ENCODE measurements at places on chromosomes 5 and 9.

DNA sequence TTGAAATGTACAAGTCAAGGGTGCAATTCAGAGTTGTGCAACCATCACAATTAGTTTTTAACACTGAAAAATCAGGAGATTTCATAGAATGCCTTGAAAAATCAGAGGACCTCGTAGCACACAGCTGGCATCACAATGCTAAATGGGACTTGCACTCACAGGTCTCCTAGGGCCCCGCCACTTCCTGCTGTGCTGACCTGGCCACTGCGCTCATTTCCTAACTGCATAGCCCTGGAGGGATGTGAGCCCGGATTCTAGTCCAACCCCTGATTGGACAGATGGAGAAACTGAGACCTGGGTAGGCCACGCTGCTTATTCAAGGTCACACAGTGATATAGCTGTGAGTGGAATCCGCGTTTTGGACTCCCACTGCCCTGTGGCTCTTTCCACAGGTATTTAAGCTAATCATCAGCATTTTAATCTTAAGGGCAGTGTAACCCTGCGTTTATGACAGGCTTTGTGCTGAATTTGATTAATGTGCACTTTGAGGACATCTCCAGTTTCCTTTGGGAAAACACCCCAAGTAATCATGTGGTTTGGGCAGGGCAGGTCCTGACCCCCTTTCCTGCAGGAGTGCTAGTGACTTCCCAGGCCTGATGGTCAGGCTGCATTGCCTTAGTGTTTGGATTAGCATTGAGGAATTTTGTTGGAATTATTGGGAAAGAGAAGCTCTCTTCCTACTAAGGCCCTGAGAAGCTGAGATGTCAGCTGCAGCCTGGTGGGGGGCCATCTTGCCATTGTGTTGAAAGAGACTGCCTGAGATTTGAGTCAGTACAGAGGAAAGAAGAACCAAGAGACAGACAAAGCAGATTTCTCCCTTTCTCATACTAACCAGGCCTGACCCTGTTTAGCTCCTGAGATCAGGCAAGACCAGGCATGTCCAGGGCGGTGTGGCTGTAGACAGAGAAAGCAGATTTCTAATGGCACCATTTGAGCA, 36.2 kb downstream of the STC2 start:
- no peak for DNase-seq

DNA sequence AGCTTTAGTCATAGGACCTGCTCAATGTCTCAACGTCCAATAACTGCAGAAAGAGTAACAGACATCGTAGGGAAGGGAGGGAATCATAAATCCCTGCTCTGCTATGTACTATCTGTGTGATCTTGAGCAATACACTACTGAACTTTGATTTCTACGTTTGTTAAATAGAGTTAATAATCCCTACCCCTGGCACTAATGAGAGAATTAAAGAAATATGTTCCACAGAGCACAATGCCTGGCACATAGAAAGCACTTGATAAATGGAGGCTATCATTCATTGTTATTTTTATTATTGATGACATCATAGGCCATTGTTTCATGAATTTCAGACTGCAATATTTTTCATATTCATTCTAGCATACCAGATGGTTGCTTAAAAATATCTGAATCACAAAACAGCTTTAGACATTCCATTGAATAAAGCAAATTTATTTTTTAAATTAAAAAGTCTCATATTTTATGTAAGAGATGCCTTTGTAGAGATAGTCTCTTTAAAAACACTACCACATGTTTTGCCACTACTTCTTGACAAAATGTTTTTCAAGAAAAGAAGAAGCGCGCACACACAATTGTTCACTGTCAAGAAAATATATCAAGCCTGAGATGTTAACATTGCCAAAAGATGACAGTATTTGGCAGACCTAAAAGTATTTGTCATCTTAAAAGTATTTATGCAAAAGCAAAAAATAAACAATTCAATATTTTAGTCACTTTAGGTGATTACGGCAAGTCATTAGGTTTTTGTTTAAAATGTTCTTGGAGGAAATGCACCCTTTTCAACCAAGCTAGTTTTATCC, 108.5 kb downstream of the EBF1 start:
- no peak for DNase-seq

- no peak for DNase-seq
Observed at GRCh38 chr5:11075035-11075805, 314.2 kb upstream of the DAP start.

DNA sequence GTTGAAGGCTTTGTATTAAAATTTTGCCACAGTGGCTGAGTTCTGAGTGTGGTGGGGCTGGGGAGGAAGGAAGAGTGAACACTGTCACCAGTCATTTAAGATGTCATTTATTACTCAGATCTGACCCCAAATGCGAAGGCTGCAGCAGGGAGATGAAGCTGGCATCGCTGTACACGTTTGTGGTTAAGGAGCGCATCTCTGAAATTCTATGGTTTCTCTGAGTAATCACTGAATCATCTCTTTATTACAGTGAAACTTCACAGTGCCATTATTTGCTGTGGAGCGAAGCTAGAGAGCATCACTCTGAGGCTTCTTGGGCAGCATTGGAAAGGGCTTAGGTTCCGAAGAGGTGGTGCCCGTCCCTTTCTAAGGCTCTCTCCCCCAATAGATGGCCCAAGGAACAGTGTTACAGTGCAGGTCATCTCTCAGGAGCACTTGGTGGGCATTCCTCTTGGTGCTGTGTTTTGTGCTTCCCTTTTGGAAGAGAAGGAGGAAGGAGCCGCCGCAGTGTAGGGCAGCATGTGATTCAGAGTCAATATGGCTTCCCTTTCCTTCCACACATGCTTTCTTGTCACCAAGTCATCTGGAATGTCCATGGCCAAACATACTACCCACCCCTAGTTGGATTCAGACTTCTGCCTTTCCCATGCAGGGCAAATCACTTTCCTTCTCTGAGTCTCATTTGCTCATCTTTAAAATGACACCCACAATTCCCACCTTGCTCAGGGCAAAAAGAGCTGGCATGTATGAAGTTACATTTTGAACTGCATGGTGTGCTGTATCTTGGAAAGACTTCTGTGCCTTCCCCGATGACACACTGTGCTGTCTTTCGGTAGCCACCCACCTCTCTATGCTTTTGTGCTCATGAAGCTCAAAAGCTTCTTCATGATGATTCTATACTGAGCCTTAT, 9.3 kb upstream of the TEX48 start:
- DNase-seq, result no peak

- no peak for DNase-seq
Observed at GRCh38 chr9:4382722-4383317, 83.0 kb upstream of the GLIS3 start.

- DNase-seq, result no peak
Observed at GRCh38 chr9:116504081-116504480, 183.0 kb upstream of the TRIM32 start.

- DNase-seq, result no peak
Observed at GRCh38 chr9:5510989-5511388, 658 bp downstream of the PDCD1LG2 start.

- no peak for DNase-seq
Observed at GRCh38 chr9:112546149-112547012, 59.8 kb downstream of the KIAA1958 start.

DNA sequence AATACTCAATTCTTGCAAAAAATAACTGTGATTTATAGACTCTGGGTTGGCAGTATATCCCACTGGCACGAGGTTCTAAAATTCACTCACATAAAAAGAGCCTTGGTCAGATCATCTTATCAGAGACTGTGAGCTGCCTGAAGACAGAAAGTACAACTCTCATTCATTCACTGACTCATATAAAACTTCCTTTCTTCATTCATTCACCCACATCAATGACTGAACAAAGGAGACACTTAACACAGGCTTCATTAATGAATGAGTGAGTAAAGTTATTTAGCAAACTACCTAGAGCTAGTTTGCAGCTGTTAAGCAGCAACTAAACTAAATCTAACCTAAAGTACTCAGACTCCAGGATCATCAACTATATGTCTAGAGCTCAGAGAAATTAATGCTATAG, 214.7 kb downstream of the DENND1A start:
- DNase-seq, result no peak

DNA sequence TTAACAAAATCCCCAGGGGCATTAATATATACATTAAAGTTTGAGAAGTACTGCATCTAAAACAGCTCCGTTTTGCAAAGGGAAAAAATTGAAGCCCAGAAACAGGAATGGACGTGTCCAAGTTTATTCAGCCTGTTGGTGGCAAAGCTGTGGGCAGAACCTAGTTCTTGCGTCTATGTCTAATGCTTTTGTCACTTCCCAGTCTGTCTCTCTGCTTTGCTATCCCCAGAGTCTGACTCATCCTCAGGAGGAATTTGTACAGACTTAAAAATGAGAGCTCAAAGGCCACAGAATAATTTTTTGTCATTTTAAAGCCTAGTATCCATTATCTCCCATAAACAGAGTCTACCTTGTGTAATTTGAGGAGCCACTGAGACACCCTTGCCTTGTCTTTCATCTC, 330.9 kb upstream of the GRIA1 start:
- DNase-seq, result no peak

GRCh38 chr5:98891591-98891990, 37.2 kb downstream of the CHD1 start:
- DNase-seq, result no peak

- DNase-seq, result no peak
Observed at GRCh38 chr9:82989929-82990328, 73.0 kb downstream of the RASEF start.

GRCh38 chr5:116564756-116565490, 9.7 kb downstream of the SEMA6A start:
- no peak for DNase-seq

DNA sequence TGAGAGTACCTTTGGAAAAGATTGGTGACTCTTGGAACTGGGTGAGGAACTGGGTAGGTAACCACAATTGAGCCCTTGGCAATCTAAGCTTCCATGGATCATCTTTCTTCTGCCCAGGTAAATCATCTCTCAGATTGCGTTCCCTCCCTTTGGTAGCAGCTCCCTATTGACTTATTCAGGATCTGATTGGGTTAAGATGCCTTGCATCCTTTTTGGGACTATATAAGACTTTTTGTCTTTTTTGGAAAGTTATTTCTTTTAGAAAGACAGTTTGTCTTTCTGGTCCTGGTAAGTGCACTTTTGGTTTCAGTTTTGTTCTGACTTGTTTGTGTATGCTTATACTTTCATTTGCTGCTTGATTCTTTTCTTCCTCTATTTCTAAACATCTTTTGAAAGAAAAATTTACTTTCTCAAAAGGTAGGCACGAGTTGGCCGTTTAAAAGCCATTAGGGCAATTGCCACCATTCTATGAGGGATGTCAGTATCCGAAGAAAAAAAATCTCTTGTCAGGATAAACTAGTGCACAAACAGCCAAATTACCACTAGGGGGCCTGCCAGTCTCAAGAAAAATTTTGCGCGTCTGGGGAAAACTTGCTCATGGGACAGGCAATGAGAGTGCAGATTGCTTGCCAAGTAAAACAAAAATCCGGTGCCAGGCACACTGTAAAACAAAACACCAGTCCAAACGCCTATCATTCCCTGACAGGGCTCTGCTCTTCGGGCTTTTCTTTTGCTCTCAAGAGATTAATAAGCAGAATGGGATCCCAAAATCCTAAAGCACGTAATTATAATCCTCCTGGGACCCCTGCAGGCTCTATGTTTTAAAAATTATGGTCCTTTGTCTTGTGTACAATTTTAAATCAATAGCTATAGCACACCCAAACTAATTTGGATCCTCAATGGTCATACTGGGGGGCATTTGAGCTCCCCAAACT, 12.8 kb downstream of the OR1J1 start:
- peak; percentile 90 for DNase-seq

GRCh38 chr5:2466966-2467365, 284.5 kb downstream of the IRX2 start:
- no peak for DNase-seq

DNA sequence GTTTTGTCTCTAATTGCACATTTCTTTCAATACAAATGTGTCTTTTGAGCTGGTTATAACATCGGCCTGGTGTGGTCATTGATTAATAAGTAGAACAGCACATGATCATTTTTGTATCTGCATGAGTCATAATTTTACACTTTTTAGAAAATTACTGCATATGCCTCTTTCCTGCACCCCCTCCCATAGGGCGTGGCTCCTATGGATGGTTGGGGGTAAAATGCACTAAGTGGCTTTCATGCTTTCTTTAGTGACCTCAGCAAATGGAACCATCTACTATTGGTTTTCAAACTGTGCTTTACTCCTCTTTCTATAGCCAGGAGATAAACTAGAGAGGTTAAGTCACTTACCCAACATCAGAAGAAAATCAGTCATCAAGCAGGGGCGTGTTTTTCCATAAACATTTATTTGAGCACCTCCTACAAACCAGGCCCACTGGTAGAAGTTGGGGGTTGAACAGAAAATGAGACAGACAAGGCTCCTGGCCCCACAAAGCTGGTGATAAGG, 3.8 kb downstream of the ANXA6 start:
- DNase-seq, result no peak

- DNase-seq, result peak; percentile 82
Observed at GRCh38 chr5:77935506-77936364, 159.6 kb upstream of the TBCA start.

- no peak for DNase-seq
Observed at GRCh38 chr9:124035001-124035650, 23.6 kb downstream of the LHX2 start.

DNA sequence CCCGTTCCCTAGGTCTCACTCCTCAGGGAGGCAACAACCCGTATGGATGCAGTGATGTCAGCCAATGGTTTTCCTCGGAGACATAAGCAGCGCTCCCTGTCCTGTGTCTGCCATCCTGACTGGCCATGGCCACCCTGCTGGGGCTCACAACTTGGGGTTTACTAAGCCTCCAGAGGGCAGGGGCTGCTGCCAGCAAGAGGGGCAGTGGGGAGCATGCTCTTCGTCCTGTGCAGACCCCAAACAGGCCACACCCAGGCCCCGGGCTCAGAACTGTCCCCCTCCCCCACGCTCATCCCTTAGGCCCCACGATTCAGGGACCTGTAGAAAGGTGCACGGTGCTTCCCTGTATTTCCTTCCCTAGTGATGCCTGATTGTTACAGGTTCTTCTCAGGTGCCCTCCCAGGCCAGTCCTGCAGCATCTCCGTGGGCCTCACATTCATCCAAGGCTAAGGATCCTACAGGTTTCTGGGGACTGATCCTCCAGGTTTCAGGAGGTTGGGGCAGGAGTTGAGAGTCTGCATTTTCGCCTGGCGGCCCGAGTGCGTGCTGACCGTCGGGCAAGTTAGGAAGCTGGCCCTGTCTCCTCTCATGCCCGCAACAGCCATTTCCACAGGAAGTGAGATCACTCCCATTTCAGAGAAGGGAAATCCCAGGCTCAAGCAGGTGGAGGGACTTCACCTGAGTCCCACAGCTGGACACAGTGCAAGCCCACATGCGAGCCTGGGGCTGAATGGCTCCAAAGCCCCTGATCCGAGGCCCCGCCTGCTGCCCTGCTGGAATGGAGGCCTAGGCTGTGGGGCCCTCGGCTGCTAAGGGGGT, 217.6 kb downstream of the ROR2 start:
- DNase-seq, result no peak

- no peak for DNase-seq
Observed at GRCh38 chr5:143717400-143717799, 94.6 kb upstream of the HMHB1 start.
